ENCODE measurements at places on chromosomes 11 and 22.

DNA sequence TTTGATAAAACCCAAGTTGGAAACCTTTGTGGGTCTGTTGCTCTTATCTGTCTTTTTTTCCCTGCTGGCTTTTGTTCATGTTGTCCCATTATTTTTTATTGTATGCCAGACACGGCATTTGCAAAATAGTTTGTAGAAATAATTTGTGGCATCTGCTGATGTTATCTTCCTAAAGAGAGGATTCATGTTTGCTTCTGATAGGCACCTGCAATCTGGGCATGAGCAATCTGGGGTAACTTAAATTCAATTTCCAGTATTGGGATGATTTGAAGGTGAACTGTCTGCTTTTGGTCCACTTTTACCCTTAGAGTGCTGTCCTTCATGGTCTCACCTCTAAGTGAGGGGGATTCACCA is 126.9 kb downstream of the CEP164 start:
- DNase-seq: no peak

GRCh38 chr22:41367680-41368542 is 13.8 kb upstream of the TEF start:
- DNase-seq: no peak

DNA sequence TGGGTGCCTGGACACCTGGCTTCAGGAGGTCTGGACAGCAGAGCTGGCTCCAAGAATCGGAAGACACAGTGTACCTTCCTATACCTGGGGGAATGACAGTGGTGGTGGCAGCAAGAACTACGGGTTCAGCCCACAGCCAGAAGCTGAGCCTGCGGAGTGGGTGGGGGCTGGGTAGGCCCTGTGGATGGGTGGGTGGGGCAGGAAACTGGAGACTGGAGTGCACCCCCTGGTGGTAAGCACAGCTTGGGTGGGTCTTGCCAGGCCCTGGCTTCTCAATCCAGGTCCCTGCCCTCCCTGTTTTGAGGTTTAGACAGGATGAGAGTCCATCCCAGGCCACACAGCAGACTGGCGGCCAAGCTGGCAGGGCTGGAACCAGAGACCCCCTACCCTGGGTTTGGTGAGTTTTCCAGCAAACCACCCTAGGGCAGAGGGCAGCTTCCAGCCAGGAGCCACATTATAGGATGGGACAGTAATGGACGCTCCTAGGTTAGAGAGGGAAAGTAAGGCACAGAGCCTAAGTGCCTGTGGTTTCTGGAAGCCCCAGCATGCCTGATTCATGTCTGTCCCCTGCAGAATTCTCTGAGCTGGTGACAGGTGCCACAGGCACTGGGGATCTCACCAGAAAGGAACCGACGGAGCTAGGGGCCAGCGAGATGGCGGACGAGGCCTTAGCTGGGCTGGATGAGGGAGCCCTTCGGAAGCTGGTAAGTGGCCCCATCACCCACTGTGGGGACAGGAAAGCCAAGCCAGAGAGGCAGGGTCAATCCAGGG is 1.7 kb downstream of the SMTN start:
- no peak for DNase-seq

DNA sequence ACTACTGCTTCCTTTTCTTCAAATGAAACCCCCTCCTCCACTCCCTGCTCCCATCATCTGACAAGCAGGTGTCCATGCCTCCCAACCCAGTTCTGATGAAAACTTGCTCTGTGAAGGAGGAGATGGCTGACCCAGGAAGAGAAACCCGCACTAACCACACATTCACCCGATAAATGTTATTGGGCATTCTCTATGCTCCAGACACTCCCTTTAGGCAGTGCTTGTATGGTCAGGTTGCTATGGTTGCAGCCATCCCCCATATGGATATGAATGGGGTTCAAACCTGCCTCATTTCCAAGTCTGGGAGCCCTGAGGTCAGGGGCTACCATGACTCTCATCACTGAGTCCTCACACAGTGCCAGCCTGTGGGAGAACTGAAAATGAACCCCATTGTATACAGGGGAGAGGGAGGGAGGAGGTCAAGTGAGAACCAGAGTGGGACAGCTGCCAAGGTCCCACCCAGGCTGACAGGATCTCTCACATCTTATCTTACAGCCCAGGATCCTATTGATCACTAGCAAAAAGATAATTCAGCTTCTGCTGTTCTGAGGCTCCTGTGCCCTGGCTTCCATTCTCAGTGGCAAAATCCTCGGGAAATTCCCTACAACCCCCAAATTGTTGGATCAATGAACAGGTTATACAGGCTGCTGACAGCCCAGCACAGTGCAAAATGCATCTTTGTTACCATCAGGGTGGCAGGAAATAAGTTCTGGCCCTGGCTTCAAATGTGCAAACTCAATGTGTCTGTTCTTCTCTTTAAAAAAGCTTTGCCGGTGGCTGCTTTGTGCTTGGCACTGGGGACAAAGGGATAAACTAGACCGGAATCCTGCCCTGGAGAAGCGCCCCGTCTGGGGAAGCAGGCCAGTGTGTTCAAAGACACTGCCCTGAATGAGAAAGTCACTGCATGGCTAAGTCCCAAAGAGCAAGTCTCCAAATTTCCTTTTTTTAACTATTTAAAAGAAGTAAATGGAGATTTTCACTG is 22.7 kb upstream of the ACER3 start:
- no peak for DNase-seq

DNA sequence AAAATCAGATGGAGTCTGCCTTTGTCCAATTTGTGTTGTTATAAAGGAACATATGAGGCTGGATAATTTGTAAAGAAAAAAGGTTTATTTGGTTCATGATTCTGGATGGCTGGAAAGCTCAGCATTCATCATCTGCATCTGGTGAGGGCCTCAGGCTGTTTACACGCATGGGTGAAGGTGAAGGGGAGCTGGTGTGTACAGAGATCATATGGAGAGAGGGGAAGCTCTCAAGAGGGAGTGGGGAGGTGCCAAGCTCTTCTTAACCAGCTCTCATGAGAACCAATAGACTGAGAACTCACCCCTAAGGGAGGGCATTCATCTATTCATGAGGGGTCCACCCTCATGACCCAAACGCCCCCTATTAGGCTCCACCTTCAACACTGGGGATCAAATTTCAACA is 40.0 kb downstream of the NEU3 start:
- DNase-seq: no peak

DNA sequence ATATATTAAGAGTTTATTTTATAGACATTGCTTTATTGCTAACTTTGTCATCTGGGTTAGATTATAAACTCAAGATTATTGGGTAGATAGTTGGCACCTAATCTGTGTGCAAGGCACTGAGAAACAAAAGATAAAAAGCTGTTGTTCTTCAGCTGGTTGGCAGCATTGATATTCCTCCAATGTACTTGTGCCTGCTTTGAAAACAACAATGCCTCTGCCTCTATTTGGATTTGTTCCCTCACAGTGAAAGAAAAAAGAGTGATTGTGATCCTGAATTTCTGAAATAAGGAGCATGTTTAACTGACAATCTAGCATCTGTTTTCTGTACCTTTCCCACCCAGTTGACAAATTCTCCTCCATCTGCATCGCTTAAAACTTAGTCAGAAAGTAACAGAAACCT is 98.3 kb downstream of the TYR start:
- no peak for DNase-seq

- no peak for DNase-seq
Observed at GRCh38 chr11:1231396-1232020, 8.6 kb downstream of the MUC5B start.

GRCh38 chr11:23780231-23780630 is 716.6 kb upstream of the LUZP2 start:
- DNase-seq: no peak

DNA sequence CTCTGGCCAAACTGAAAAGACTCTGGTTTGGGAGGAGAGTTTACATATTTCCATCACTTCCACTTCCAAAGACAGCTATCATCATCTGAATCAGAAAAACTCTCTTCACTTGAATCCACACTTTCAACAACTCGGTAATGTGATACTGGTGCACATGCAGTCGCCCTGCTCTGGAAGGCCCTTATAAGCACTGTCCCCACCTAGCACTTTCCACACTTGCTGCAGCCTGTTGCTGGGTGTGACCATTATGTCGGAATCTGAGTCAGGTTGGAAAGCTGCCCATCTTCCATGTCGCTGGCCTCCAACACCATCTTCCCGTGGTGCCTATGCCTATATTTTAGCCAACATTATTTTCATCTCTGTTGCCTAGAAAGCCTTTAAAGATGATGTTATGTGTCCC is 1.1 kb upstream of the OR10A5 start:
- no peak for DNase-seq

DNA sequence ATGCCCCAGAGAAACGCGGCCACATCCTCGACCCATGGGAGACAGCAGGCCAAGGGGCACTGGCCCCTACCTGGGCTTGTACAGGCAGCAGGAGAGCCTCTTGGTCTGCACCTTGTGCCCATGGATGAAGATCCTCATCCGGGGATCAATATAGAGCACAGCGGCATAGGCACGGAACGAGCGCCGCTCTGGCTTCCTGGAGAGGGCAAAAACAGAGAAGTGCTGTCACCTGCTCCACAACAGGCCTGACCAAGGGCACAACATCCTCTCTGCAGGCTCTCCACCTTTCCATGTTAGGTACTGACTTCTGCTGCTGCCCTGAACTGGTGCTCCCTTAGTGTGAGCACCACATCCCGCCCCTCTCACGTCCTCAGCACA is 27.2 kb downstream of the MORC2 start:
- DNase-seq: no peak

GRCh38 chr11:57308426-57309060 is 16.2 kb downstream of the TNKS1BP1 start:
- DNase-seq: no peak

GRCh38 chr22:49858827-49859226 is 5.2 kb downstream of the ZBED4 start:
- no peak for DNase-seq

- DNase-seq: no peak
Observed at GRCh38 chr11:11884774-11885481, 43.2 kb downstream of the USP47 start.

DNA sequence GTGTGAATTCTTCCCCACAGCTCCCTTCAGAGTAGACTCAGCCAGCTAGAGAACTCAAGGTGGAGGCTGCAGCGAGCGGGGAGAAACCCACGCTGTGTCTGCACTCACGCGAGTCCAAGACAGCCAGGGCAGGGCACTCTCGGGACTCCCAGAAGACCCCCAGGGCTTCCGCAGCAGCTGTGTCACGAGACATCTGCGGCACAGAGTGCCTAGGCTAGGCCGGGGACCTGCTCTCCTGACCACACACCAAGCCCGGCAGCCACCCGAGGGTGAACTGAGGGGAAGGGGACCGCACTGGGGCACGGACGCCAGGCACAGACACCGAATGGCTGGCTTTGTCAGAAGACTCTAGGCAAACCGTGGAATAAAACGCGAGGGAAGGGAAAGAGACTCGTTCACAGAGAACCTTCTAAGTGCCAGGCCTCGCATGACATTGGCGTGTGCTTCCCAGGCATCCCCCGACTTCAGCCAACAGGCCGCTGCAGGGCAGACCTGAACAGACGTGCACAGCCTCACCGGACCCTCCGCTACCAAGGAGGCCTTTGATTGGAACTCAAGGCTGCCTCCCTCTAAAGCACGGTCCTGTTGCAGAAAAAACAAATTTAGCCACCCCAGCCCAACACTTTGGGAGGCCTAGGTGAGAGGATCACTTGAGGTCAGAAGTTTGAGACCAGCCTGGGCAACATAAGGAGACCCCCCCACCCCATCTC is 18.2 kb upstream of the MOB2 start:
- DNase-seq: no peak

- DNase-seq: no peak
Observed at GRCh38 chr11:132075447-132075846, 705.0 kb downstream of the NTM start.
